Activated naive CD4-positive, alpha-beta T cell (primary cell): ENCODE measurements at places on chromosomes 5 and 9.

DNA sequence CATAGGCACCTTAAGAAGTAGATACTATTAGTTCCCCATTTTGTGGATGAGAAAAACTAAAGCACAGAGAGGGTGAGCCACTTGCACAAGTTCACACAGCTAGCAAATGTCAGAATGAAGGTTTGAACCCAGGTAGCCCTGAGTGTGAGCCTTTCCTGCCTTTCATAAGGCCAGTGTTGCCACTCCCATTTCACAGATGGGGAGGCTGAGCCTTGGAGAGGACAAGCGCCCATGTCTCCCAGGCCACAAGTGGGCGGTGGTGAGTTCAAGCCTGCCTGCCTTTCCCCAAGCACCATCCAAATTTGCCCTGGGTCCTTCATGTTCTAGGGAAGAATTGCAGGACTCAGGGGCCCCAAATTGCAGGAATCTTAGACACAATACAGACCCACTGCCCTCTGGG, 50.6 kb downstream of the LHX2 start:
- DNase-seq, result no peak

GRCh38 chr9:110143485-110143884, 64.5 kb downstream of the C9orf152 start:
- no peak for DNase-seq

- DNase-seq, result no peak
These were observed 50.0 kb downstream of the CAST start for GRCh38 chr5:96712100-96712746.

- no peak for DNase-seq
These were observed 3.0 kb upstream of the CEL start for GRCh38 chr9:133058550-133059320.

DNA sequence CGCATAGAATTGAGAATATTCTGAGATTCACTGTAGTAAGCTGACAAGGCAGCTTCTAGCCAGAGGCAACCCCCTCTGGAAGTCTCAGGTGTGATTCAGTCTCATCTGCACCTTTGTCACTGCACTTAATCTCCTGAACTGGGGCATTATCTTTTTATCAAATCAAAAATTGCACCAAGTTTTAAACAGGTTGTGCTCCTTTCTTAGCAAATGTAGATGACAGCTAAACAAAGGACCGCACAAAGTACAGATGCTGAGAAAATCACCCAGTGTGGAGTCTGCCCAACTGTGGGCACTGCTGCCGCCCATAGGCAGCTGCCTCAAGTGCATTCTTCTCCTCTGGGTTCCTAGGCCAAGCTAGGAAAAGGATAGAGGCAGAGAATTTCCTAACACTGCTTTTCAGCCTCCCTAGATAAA, 51.1 kb downstream of the STARD4 start:
- DNase-seq, result no peak

- DNase-seq, result no peak
These were observed 77.7 kb downstream of the MEF2C start for GRCh38 chr5:88805151-88805784.

GRCh38 chr5:60403343-60404006, 296.5 kb downstream of the DEPDC1B start:
- DNase-seq, result no peak

DNA sequence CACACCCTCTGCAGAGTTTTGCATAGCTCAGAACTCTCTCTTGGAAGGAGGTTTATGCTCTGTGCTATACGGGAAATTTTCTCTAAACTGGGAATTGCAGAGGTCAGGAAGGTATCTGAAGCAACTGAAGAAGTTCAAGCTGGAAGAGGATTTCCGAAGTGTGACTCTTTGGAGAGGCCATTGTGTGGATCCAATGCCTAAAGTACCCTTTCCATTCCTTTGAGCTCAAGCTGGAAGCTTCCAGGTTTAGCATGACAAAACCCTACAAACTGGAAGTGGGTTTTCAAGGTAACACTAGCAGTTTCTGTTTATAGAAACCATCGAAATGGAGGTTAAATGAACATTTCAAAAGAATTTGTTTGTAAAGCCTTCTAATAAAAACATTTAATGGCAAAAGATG, 187.1 kb downstream of the CFAP90 start:
- no peak for DNase-seq

- DNase-seq, result no peak
These were observed 23.1 kb upstream of the ERCC6L2 start for GRCh38 chr9:95852059-95853032.

- no peak for DNase-seq
These were observed 16.7 kb downstream of the GCNT1 start for GRCh38 chr9:76475686-76476085.

DNA sequence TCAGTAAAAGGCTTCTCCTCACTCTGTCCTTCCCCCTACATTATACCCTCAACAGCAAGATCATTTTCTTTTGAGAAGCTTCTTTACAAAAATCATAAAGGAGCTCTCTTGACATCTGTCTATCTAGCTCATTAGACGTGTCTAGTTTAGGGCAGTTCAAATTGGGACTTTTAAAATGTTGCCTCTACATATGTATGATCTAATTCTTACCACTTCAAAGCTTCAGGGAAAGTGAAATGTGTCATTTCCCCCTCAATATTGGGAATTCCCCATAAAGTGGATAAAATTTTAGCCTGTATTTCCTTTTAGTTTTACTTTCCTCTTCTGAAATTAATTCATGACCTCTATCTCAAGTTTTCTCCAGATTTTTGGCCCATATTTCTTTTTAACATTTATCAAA, 323.7 kb downstream of the ARRDC3 start:
- DNase-seq, result no peak

DNA sequence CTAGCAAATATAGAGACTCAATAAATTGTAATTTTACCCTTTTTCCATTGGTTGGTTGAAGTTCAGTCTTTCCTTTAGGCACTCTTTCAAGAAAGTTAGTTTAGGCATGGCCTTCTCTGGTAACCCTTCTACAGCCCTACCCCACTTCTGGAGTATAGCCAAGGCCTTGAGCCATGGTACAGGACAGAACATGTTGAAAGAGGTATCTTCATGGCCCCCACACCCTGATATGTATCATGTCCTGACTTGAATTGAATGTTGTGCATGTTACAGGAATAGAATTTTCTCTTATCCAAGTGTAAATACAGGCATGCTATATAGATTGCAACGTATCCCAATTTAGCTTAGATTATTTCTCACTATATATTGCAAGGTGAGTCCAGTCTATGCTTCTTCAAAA, 175.6 kb downstream of the CD180 start:
- DNase-seq, result no peak

DNA sequence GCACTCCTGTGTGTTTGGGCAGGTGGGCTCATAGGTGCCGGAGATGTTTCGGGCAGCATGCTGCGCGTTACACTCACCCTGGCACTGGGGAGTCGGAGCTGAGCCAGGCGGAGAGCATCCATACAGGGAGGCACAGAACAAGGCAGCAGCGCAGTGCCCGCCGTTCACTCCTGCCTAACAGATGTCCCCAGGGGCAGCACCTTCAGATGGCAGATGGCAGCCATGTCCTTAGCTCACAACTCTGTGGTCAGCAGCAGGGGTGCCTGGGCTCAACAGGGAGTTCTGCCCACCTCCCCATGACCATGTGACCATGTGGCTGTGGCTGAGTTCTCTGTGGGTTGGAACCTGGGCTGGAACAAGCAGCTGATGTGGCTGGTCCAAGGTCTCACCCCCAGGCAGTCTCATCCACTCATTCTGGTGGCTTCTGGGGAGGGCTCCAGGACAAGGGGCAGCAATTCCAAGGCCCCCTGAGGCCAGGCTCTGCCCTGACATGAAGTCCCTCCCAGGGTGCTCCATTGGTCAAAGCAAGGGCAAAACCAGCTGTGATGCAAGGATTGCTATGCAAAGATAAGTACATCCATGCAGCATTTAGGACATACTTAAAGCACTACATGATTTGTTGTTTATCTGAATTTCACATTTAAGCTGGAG, 64.2 kb downstream of the MRPL36 start:
- DNase-seq, result no peak

DNA sequence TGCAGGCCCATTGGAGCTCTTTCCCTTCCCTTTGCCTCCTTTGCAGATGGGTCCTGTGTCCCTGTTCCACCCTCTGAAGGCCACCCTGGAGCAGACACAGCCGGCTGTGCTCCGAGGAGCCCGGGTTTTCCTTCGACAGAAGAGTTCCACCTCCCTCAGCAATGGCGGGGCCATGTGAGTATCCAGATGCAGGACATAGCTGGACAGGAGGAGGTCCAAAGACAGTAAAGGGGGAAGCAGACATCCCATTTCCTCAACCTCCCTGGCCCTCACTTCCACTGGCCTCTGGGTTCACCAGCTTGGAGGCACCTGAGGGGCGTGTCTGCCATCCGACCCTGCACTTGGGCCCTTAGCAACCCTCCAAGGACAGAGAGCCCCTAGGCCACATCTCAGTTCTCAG, 237.9 kb downstream of the CACNA1B start:
- DNase-seq, result no peak

DNA sequence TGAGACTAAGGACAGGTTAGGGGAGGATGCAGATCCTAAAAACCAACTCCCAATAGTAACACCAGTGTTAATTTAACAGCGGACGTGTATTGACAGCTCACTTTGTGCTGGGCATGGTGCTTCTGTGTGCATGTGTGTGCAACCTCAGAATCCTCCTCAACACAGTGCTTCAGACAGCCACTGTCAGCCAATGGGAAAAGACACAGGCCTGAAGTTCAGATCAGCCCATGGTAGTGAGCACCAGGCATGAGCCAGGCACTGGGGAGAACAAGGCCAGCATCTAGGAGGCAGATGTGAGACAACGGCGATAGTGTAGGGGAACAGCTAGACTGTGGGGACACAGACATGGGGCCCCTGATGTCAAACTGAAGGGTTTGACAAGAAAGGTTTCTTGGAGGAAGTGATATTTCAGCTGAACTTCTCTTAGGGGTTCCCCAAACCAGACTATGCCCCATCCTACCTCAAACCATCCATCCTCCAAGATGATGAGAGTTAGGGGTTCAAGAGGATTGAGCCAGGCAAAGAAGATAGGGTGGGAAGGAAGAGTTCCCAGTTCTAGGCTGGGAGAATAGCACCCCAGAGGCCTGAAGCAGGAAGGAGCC, 71.5 kb upstream of the PSD2 start:
- DNase-seq, result no peak

- DNase-seq, result no peak
These were observed 27.9 kb upstream of the GLDC start for GRCh38 chr9:6673326-6674025.

- DNase-seq, result no peak
These were observed 66.0 kb downstream of the PLAC8L1 start for GRCh38 chr5:146039420-146039819.
